H4 (cell line): ENCODE measurements at places on chromosomes 16 and 17. TPM values are rescaled to one million over a fixed set of nuclear protein-coding genes. Genes with fewer than 3 reads are reported as not detected.

- no peak for DNase-seq
These were observed 2.9 kb downstream of the FAM117A start for GRCh38 chr17:49760932-49761558.

- no peak for DNase-seq
These were observed 21.5 kb upstream of the PECAM1 start for GRCh38 chr17:64411999-64412771.

GRCh38 chr16:82713778-82714177 lies 87.0 kb downstream of the CDH13 start:
- no peak for DNase-seq

- no peak for DNase-seq
These were observed 115.2 kb downstream of the LITAF start for GRCh38 chr16:11471548-11471947.

DNA sequence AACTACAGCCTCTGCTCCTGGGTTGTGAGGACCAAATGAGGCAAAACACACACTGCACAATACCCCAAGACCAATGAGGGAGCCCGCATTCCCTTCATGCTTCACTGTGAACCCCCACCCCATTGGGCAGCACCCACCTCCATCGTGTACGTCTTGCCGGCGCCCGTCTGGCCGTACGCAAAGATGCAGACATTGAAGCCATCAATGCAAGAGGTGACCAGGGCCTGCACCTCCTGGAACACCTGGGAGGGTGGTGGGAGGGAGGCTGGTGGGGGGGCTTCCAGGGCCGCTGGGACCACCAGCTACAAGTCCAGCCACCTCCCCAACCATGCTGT lies 28.4 kb downstream of the KATNB1 start:
- DNase-seq: no peak

- DNase-seq: no peak
These were observed 7.5 kb downstream of the IFI35 start for GRCh38 chr17:43014020-43014648.

DNA sequence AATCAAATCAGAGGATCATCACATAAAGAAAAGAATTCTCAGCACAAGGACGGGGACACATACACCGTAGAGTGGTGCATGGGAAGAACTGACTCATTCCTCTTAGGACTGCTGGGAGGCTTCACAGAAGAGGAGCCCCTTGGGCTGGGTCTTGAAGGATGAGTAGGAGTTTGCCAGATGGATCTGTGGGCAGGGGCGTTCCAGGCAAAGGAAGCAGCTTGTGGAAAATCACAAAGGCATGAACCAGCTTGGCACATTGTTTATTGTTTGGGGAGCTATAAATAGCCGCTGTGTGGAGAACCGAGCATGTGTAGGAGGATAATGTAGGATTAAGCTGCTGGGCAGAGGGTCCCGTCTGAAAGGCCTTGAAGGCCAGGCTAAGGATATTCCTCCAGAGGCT lies 5.1 kb upstream of the SLC16A11 start:
- peak; percentile 53 for DNase-seq

GRCh38 chr16:52529226-52529625 lies 17.7 kb downstream of the TOX3 start:
- DNase-seq: no peak

DNA sequence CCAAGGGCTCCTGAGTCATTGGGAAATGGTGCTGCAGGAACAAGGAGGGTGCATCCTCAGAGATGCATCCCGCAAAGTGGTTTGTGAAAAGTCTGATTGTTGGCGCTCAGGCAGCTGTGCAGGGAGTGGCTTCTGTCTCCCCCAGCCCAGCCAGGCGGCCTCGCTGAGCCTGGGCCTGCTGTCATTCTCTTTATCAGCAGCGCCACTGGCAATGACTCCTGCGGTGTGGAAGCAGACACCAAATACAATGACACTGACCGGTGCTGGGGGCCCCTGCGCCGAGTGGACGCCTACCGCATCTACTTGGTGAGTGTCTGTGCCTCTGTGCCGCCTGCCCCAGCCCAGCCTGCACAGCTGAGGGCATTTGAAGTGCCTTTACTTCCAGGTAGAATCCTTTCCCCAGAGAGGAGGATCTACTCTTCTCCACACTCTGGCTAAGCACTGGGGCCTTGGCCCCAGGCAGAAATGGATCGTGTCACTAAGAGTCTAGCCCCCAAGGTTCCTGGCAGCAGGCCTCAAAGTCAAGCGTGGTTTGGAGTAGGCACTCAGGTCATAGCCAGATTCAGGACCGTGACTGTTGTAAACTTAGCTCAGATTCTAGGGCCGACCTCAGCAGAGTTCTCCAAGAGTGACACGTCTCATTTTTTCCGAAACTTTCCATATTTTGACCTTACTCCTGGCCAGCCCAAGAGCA lies 19.3 kb upstream of the NAT9 start:
- DNase-seq: no peak

- DNase-seq: no peak
These were observed 516.6 kb upstream of the C16orf82 start for GRCh38 chr16:26550111-26550610.

- no peak for DNase-seq
These were observed at the start of gene APOBR for GRCh38 chr16:28494121-28494851. APOBR (plus strand) TSS chr16:28494643; CDS start chr16:28494682, 39 bp downstream.

DNA sequence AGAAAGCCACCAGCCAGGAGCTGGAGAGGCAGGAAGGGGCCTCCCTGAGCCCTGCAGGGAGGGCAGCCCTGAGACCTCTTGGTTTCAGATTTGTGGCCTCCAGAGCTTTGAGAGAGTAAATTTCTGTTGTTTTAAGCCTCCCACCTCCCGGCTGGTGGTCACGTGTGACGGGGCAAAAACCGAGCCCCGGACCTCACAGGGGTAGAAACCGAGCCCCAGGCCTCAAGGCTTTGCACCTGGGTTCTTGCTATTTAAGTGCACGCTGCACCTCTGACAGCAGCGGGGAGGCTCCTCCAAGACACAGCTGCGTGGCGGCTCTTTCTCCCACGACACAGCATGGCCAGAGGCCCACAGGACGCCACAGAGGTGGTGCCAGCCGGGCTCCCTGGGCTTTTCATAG lies 17.4 kb upstream of the ZC3H18 start:
- no peak for DNase-seq

DNA sequence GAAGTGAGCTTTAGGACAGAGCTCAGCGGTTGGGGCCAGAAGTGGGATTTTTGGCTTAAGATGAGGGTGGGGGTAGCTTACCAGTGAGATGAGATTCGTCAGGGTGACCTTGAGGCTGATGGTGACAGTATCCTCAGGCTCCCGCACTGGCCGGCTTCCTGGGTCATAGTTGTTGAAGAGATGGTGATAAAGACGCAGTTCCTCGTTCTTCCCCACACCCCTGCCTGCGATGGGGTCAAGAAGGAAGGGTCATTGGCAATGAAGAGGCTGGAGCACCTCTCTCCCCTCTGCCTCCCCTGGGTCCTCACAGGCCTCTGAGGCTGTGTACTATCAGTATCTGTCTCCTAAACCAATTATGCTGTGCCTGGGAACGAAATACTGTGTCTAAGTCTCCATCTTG lies 358 bp downstream of the CHRNE start:
- DNase-seq: no peak

DNA sequence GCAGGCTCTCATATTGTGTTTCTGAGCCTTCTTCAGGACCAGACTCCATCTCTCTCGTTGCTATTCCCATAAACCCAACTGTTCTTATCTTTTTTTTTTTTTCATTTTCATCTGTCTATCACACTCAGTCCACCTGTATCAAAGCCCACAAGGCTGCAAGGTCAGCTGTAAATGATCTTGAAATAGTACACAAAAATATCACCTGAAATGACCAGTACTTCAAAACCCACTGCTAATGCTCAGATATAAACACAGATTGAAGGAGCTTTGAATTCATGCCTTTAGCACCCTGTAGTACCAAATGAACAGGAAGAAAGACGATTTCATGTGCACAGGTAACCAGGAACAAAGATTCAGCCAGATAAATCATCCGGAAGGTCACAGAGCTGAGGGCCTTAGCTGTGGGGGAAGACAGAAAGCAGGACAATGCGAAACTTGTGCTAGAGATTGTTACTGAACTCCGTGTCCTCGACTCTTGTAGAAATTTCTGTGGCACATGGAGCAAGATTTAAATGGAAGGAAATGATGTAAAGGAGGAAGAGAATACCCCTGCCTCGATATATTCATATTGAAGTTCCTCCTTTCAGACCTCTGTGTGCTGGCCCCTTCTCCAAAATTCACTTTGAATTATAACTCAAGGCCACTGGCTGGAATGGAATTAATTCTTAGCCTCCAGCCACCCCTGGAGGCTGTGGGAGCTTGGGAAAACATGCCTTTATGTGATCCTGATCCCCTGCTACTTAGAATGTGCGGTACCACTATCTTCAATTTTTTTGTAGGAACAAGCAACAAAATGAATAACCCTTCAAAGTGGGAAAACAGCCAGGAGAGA lies 4.1 kb downstream of the HLF start:
- DNase-seq: no peak

DNA sequence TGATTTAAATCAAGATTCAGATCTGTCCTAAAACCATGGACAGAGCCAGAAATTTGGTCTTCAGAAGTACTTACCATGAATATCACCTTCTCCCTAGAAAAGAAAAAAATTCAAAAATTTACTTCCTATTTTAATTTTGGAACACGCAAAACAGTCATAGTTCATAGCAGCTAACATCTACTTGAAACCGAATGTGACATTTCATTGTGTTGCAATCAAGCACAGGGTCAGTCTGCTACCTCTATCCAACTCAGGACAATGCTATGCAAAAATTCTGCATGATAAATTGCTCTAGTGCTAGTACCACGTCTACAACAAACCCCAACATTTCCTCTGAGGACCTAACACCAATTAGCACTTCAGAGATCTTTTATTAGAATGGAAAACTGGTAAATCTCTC lies 7.7 kb downstream of the JPT1 start:
- no peak for DNase-seq

DNA sequence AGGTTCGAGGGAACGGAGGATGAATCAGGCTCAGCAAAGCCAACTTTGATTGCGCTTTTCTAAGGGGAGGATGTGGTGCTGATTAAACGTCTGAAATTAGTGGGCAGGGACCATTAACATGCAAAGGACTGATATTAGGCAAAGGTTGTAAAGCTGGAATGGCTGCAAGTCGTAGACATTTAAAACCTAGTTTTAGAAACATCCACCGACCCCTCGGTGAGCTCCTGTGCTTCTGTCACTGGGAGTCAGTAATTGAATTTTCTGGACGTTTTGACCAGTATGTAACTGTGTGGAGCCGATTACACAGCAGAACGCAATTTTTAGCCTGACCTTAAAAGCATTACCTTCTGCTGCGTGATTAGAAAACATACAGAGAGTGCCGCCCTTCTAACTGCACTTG lies 220.6 kb upstream of the HSBP1 start:
- DNase-seq: no peak

DNA sequence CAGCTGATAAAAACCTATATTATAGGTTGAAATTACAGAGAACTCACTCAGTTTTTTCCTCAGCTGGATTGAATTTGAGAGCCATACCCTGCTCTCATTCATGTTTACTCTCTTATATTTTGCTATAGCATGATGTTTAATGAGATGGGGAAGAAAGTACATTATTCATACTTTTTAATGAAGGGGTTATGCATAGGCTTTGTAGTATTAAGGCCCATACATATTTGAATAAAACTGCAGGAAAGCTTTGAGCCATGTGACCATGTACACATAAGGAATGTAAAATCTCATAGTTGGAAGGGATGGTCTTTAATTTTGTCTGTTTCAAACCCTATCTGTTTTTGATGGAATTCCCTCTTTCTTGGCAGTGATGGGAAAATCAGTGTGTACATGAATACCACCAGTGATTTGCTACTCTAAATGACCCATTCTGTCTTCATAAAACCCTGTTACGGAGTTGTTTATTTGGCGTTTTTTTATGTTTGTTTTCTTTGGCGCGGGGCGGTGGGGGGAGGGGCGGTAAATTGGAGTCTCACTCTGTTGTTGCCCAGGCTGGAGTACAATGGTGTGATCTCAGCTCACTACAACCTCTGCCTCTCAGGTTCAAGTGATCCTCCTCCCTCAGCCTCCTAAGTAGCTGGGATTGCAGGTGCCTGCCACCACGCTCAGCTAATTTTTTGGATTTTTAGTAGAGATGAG lies 38.8 kb upstream of the RASL10B start:
- no peak for DNase-seq

DNA sequence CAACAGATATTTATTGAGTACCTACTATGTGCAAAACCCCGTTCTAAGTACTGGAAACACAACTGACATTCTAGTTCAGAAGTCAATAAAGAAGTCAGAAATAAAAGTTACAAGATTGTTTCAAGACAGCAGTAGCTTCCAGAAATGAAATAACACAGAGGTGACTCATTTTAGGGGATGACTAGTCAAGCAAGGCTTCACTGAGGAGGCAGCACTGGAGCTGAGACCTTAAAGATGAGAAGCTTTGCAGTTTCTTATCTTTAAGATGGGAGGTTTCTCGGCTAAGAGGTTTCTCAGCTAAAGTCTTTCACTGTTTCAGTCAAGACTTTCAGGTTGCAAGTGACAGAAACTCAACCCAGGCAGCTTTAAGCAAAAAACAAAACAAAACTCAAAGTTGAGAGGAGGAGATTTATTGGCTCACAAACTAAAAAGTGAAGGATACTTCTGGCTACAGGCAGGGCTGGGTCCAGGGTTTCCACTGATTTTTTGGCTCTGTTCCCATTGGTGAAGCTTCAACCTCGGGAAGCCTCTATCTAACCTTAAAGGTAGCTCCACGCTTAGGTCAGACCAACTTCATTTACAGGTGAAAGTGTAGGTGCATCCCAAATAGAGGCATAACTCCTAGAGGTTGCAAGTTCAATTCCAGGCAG lies 7.4 kb upstream of the MMP2 start:
- DNase-seq: peak; percentile 75

DNA sequence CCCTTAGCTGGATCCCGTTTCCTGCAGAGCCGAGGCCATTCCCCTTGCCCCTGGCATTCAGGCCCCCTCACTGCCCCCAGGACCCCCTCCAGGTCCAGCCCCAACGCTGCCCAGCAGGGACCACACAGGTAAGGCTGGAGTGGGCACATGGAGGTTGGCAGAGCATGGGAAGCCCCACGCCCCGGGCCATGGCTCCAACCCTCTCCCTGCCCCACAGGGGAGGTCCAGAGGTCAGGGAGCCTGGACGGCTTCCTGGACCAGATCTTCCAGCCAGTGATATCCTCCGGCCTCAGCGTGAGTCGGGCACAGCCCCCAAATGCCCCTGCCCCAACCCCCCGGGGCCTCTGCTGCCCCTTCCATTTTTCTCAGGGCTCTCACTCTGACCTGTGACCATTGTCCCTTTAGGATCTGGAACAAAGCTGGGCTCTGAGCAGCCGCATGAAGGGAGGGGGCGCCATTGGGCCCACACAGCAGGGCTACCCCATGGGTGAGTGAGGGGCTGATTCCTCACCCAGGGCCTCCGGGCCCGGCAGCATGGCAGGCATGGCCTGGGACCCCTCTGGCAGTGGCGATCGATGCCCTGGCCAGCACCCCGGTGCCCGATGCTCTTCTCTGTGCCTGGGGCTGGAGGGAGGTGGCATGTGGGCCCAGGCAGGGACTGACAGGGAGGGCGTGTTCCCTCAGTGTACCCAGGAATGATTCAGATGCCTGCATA lies 18.5 kb upstream of the SMIM5 start:
- DNase-seq: no peak

The RNF167 gene
- total RNA-seq: 15.1 and 17.3 TPM in 2 replicates

The C1QTNF8 gene
- not detected in 2 replicates for total RNA-seq

The TBC1D3C gene
- total RNA-seq: not detected in 2 replicates

The PSMD11 gene
- 119 and 172 TPM in 2 replicates for total RNA-seq

The KIAA0513 gene
- total RNA-seq: 2.5 and 2.9 TPM in 2 replicates

The SHBG gene
- total RNA-seq: not detected in 2 replicates

The ZP2 gene
- total RNA-seq: not detected in 2 replicates

The CCL2 gene
- total RNA-seq: 64.2 and 86.8 TPM in 2 replicates
